ENCODE measurements at places on chromosomes 5 and 9.

- no peak for DNase-seq
Observed at GRCh38 chr9:71607461-71607881, 160.8 kb downstream of the CEMIP2 start.

DNA sequence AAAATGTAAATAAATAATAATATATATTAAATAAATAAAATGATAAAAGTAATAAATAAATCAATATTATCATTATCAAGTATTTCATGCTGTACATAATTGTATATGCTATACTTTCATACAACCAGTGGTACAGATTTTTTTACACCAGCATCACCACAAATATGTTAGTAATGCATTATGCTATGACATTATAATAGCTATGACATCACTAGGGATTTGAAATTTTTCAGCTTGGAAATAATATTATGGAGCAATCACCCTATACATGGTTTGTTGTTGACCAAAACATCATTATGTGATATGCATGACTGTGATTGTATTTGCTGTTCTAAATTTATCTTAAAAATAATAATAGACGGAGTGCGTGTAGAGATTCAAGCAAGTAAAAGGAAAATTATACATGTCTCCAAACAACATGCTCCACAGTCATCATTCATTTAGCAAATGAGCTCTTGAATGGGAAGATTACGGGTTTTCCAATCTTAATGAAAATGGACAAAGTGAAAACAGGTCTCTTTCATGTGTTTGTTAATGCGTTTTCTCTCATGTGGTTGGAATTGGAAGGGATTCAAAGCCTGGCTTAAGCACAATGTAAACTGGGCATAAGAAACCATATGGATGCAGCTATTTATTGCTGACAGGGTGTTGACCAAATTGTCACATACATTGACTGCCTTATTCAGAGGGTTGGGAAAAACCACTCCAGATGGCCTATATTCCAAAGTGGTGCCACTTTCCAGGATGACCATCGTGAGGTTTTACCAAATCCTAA, 643.0 kb upstream of the RGMB start:
- DNase-seq, result no peak

DNA sequence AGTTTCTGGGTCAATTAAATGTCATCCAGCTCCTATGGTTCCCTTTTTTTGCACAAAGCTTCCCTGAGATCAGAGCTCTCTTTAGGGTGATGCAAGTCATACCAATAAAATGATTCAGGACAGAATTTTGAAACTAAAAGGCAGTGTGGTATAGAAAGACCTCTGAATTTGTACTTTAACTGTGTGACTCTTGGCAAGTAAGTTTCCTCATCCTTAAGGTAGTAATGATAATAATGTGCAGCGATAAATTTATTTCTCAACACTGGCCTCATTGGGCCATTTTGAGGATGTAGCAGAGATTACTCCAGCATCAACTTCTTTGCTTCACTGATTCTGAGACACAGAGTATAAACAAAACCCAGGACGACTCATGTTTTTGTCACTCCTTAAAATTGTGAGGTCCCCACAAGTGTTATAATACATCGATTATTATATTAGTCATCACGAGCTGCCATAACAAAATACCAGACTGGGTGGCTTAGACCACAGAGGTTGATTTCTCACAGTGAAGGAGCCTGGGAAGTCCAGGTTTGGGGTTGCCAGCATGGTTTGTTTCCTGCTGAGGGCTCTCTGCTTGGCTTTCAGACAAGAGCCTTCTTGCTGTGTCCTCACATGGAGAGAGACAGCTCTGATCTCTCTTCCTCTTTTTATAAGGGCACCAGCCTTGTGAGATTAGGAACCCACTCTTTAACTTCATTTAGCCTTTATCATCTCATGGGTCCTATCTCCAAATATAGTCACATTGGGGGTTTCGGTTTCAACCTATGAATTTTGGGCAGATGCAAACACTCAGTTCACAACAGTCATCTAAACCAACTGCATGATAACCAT, 293.0 kb downstream of the ZNF608 start:
- peak; percentile 41 for DNase-seq

DNA sequence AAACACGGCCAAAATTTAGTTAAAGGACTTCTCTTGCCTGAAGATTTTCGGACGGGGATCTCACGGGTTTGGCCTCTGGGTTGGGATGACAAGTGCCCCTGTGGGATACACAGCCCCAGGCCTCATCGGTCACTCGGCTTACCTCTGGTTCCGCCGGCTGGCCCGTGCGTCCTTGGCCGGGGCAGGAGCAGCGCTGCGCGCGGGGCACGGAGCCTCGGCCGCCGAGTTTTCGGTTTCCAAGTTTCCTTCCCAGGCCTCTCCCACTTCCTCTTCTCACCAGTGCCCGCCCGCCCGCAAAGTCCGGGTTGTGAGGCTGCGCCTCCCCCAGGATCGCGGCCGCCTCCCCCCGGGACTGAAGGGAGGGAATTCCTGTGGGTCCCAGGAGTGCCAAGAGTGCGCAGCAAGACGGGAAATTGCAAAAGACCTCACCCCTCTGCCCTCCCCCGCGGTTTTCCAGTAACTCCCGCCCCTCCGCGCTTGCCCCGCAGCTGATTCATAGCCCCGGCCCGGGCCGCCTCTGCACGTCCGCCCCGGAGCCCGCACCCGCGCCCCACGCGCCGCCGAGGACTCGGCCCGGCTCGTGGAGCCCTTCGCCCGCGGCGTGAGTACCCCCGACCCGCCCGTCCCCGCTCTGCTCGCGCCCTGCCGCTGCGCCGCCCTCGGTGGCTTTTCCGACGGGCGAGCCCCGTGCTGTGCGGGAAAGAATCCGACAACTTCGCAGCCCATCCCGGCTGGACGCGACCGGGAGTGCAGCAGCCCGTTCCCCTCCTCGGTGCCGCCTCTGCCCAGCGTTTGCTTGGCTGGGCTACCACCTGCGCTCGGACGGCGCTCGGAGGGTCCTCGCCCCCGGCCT, at the start of gene OSMR:
Gene OSMR, plus strand, starts transcription at position 487 of the 853 bp plus-strand sequence. CDS start 23,033 bp downstream, outside the sequence.
- DNase-seq, result peak; percentile 98

DNA sequence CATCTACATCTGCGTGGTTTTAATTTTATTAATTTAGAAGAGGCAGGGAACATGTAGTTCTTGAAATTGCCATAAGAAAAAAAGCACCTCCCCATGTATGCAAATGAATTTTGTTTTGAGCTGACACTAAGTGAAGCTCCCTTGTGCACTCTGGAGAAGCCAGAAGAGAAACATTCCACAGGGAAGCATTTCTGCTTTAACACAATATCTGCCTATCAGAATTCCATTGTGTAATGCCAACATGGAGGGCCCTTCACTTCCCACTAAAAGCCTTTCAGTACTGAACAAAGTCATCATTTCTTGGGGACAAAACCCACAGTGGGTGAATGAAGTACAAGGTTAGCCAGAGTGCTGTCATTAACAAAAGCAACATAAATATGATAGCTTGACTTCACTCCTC, 59.7 kb downstream of the PRELID2 start:
- DNase-seq, result no peak

DNA sequence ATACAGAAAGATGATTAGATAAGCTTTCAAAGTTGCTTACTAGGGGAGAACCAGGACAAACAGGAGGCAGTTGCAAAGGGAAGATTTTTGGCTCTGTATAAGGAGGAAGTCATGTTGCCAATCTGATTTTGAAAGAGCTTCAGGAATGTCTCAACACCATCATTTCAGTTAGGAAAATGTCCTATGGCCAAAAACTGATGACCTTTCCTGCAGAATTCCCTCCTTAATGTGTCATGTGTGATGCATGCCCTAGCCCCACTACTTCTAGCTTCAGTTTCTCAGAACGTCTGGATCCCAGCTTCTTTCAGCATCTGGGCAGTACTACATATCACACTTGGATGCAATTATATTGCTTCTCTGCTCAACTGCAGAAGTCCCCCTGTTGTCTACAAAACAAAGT, 211.5 kb upstream of the NREP start:
- no peak for DNase-seq

- DNase-seq, result no peak
Observed at GRCh38 chr5:126814721-126815404, 37.9 kb downstream of the LMNB1 start.

- no peak for DNase-seq
Observed at GRCh38 chr5:95779611-95780010, 42.9 kb downstream of the GLRX start.

DNA sequence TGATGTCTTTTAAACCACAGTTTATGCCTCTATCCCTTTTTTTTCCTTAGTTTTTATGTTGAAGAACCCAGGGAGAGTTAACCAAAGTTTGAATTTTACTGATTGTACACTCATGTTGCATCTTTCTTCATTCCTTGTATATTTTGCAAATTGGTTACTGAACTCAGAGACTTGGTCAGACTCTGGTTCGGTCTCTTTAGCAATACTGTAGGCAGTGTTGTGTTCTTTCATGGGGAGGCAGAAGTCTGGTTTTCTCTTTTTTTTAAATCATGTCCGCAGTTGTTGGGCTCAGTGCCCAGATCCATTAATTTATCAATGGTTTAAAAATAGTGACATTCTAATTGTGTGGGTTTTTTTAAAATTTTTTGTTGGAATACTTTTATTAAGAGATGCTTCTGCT, 23.4 kb downstream of the UBE2R2 start:
- no peak for DNase-seq

- no peak for DNase-seq
Observed at GRCh38 chr9:14485366-14485765, 171.4 kb upstream of the NFIB start.

DNA sequence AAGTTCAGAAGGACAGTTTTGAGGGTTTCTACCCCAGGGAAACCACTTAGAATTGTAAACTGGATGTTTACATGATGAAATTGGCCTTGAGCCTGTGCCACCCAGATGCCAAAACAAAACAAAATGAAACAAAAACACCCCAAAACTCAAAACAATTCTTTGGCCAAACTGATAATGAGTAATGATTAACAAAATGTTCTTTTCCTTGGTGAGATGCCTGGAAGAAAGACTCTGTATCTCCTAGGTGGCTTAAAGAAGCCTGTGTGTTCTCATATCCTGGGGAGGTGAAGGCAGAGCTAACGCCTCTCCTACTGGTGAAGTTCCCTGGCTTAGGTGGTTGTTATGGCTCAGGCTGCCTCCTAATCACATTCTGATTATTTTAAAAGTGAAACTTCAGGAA, 120.5 kb downstream of the NPR3 start:
- DNase-seq, result no peak

GRCh38 chr5:54160329-54160728, 150.0 kb downstream of the ARL15 start:
- no peak for DNase-seq

- no peak for DNase-seq
Observed at GRCh38 chr5:176810687-176811501, 535 bp downstream of the UNC5A start.

GRCh38 chr9:1049641-1050040, 516 bp upstream of the DMRT2 start:
- DNase-seq, result no peak

DNA sequence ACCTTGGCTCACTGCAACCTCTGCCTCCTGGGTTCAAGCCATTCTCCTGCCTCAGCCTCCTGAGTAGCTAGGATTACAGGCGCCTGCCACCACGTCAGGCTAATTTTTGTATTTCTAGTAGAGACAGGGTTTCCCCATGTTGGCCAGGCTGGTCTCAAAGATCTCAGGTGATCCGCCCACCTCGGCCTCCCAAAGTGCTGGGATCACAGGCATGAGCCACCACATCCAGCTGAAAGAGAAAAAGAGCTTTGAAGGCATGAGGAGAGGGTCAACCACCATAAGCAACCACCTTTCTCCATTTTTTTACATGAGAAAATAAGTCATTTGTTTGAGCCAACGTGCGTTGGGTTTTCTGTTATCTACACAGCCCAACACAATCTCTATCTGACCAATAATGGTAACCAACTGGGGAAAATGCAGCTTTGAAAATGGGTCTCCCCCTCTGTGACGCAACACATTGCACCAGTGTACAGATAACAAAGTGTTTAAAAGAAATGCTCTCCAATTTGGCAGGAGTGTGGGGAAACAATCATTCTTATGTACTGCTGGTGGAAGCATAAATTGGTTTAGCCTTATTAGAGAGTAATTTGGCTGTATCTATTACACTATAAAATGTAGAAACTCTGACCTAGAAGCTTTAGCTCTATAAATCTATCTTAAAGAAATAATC, 45.8 kb upstream of the ZBTB43 start:
- DNase-seq, result no peak

DNA sequence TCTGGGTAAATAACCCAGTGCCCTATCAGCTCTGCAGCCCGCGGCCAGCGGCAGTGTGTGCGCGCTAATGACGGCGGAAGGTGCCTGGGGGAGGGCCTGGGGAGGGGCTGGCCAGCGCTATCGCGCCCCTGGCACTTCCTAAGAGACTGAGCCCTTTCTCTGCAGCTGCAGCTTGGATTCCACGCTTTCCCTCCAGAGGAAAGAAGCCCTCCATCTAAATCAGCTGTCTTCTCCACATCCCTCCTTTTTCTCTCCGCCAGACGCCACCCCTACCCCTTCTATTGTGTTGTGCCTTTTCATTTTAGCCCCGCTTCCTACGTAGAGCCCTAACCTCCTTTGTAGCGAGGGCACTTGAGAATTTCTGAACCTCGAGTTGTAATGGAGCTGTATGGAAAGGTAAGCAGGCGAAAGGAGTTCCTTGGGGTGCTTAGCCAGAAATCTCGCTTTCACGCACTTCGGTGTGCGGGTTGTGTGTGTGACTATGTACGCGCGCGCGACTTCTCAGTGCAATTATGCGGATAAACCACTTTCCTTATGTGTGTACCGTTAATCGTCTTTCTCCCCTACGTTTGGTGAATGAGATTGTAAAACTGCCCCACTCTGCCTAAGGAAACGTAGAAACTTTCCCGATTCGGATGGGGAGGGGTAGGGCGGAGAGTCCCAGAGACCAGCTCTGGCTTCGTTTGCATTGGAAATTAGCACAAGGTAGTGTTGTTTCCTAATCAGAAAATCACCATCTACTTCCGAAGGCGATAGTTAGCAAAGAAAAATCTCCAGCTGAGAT, 664 bp upstream of the RAB3C start:
- DNase-seq, result no peak

DNA sequence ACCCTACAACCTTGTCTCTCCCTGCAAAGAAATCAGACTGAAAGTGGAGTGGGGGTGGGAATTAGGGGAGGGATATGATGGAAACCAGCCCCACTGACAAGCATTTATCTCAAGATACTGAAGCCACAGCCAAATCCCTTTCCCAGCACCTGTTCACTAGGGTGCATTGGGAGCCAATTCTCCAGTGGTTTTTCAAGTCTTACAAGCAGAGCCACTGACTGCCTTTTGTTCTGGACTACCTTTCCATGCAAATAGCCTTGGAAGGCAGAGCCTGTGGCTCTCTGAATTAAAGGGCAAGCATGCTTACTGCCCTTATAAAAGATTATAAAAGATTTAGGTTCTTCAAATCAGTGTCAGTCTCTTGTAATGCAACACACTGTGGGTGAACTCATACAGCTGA, 8.8 kb upstream of the GGTA1 start:
- no peak for DNase-seq
